ENCODE measurements at places on chromosomes 5 and 9. TPM values are rescaled to one million over a fixed set of nuclear protein-coding genes. Genes with fewer than 3 reads are reported as not detected.

SPATA31E1 gene
- total RNA-seq, result not detected

OR5C1 gene
- total RNA-seq, result not detected

DNA sequence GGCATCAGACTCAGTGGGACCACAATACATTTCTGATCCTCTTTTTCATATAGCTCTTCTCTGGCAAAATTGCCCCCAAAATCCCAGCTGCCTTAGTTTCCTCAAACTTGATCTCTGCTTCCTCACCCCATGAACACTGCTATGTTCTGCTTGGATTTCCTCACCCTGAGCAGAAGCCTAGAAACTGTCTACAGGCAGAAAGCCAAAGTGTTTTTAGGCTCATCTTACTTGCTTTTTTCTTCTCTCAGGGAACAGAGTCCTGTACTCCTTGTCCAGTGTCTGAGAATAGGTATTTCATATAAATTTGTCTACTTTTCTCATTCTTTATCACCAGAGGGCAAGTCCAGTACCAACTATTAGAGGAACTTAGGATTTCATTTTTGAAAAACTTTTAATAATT lies 21.5 kb upstream of the UBAP1 start:
- H3K4me1 ChIP-seq, result no peaks in the 10 kb centered on the region
- H3K4me3 ChIP-seq, result no peak overlapping the region
- H3K27ac ChIP-seq, result no peak overlapping the region
- H3K36me3 ChIP-seq, result no peaks in the 10 kb centered on the region
- H3K27me3 ChIP-seq, result peaks cover 10% of the 10 kb centered on the region
- DNase-seq, result no peak

GRCh38 chr9:75990576-75991304 lies 100.3 kb downstream of the PCSK5 start:
- no peak for DNase-seq
- no peak overlapping the region for H3K27ac ChIP-seq
- H3K4me3 ChIP-seq, result no peak overlapping the region
- peaks cover 11% of the 10 kb centered on the region for H3K36me3 ChIP-seq

GRCh38 chr9:134420974-134421432 lies 94.7 kb downstream of the RXRA start:
- no peak overlapping the region for H3K27ac ChIP-seq
- DNase-seq, result no peak

GRCh38 chr9:77896269-77896937 lies 135.2 kb downstream of the GNAQ start:
- H3K27ac ChIP-seq, result no peak overlapping the region
- peaks cover 20% of the 10 kb centered on the region for H3K36me3 ChIP-seq
- H3K27me3 ChIP-seq, result no peaks in the 10 kb centered on the region
- H3K4me1 ChIP-seq, result peaks cover 46% of the 10 kb centered on the region
- DNase-seq, result no peak

DNA sequence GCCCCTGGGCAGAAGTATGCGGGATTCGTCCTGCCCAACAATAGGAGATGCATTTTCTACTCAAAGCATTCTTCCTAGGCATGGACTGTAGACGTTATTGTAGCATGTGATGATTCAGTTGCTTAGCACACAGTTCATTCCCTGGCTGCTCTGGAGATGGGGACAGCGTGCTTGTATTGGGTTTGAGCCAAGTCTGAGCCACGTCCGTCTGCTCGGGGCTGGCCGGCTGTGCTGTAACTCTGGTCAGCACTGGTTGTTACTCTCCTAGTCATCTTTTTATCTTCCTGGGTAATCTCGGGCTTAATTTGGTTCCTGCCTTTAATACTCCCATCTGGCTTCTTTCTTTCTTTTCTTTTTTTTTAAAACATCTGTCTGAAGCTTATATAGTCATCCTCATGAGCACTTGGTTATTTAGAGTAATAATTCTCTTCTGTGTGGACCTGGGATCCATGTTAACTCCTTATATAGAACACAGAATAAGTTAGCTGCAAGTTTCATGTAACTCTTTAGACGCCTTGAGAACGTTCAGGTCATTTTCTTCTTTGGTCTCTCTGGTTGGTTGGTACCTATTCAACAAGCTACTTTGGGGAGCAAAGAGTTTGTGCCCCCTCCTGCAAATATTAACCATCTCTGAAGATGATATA lies 118.8 kb upstream of the RPS23 start:
- H3K27ac ChIP-seq, result no peak overlapping the region
- no peaks in the 10 kb centered on the region for H3K4me1 ChIP-seq
- peaks cover 1% of the 10 kb centered on the region for H3K27me3 ChIP-seq
- H3K4me3 ChIP-seq, result no peak overlapping the region
- peaks cover 5% of the 10 kb centered on the region for H3K36me3 ChIP-seq

- peaks cover 64% of the 10 kb centered on the region for H3K4me1 ChIP-seq
- peaks cover 47% of the 10 kb centered on the region for H3K36me3 ChIP-seq
- H3K27ac ChIP-seq, result no peak overlapping the region
- H3K27me3 ChIP-seq, result no peaks in the 10 kb centered on the region
These were observed 17.6 kb downstream of the CD180 start for GRCh38 chr5:67178966-67179365.

DNA sequence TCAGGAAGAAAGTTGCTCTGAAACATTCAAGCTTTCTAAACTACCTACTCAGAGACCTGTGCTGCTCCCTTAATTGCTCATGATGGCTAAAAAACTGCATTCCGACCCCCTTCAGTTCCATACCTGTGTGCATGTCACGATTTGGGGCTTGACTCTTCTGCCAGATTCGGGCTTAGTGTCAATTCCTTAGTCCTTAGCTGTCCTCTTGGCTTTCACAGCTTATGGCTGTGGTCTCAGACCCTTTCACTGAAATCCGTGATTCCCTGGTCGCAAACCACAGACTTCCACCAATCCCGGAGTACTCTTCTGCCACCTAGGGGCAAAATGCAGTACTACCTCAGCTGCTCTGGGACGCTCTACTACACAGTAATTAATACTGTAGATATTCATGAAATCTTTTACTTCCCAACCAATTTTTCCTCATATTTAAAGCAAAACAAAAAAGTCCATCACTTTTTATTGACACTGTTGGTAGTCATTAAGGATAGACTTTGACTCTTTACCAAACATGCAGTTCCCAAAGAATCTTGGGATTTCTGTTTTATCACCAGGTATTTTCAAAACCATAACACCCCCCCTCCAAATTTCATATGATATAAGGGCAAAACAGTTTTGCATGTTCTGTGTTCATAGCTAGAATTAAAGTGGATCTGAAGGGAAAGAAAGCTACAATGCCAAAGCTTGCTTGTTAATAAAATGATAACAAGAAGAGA lies 617.4 kb downstream of the SLCO4C1 start:
- H3K4me3 ChIP-seq, result no peak overlapping the region
- no peak overlapping the region for H3K27ac ChIP-seq
- no peaks in the 10 kb centered on the region for H3K36me3 ChIP-seq
- DNase-seq, result no peak

- no peaks in the 10 kb centered on the region for H3K27me3 ChIP-seq
- no peak overlapping the region for H3K4me3 ChIP-seq
- no peaks in the 10 kb centered on the region for H3K4me1 ChIP-seq
- no peak overlapping the region for H3K27ac ChIP-seq
- peaks cover 11% of the 10 kb centered on the region for H3K36me3 ChIP-seq
These were observed 154.7 kb downstream of the WDR70 start for GRCh38 chr5:37533851-37534250.

DNA sequence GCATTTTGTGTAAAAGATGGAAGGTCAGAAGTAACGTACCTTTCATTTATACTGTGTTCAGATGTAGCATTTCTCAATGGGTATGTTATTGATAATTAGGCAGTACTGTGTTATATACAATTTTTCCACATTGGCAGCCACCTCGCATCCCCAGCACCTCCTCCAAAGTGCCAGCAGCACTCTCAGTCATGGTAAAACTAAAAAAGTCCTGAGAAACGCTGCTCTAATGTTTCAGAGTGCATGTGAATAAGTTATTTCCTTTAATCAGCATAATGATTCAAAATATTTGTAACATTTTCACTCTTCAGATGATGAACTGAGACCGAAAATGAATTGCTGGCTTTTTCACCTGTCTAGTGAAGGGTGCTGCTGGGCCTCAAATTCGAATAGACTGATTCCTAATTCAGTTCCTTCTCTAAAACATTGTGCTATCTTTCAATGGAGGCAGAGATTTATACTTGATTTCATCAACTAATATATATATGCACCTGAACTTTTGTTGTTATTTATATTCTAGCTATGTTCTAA lies 79.9 kb upstream of the ANKRD55 start:
- H3K27me3 ChIP-seq, result no peaks in the 10 kb centered on the region
- H3K36me3 ChIP-seq, result no peaks in the 10 kb centered on the region
- H3K4me3 ChIP-seq, result no peak overlapping the region
- DNase-seq, result no peak
- H3K27ac ChIP-seq, result no peak overlapping the region

- H3K27ac ChIP-seq, result no peak overlapping the region
- H3K36me3 ChIP-seq, result no peaks in the 10 kb centered on the region
- DNase-seq, result no peak
- no peaks in the 10 kb centered on the region for H3K4me1 ChIP-seq
- no peak overlapping the region for H3K4me3 ChIP-seq
- H3K27me3 ChIP-seq, result peaks cover 2% of the 10 kb centered on the region
These were observed 51.1 kb downstream of the TTLL11 start for GRCh38 chr9:122042056-122042455.

Measured in activated T-helper 1 cell treated with anti-CD3 and anti-CD28 coated beads, Interleukin-12 subunit alpha, Interleukin-12 subunit beta, Interleukin-2, Interleukin-4 antibody, amounts not matched to agents 30 ng/mL and 10 ng/mL and 1 ng/mL, durations not matched to agents 14 hours and 24 hours and 36 hours (primary cell).